Ovary (tissue), 10 donors: ENCODE measurements at places on chromosomes 16 and 17.
A peak's percentile ranks its signal among the peaks of the same experiment; 100 is the strongest.

GRCh38 chr17:28247671-28248555, 71.1 kb upstream of the TMEM97 start:
- DNase-seq = no peak

DNA sequence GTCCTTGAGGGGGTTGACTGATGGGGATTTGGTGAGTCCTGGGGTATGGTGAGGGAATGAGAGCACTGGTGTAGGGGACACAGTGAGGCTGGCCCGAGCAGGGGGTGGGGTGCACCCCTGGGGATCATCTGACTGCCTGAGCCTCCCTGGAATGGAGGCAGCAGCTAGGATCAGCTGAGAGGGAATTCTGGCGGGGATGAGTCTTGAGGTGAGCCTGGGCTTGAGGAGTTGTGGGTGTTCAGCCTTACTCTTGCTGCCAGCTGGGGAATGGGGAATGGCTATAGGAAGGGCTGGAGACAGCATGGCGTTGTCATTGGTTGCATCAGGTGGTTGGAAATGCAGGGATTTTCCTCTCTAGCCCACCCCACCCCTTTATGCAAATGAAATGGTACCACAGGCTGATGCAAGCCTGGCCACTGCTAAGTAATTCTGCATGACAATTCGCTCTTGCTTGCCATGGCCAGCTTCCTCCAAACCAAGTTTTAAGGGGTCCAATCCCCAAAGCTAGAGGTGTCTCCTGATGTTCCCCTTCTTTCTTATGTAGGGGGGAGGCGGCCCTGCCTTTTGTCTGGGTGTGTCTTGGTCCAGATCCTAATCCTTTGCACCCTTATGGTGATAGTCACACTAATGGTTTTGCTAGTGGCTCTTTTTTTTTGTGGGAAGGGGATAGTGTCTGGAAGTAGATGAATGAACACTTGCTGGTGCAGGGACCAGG, 7.5 kb downstream of the NFE2L1 start:
- DNase-seq = peak; percentile 25

DNA sequence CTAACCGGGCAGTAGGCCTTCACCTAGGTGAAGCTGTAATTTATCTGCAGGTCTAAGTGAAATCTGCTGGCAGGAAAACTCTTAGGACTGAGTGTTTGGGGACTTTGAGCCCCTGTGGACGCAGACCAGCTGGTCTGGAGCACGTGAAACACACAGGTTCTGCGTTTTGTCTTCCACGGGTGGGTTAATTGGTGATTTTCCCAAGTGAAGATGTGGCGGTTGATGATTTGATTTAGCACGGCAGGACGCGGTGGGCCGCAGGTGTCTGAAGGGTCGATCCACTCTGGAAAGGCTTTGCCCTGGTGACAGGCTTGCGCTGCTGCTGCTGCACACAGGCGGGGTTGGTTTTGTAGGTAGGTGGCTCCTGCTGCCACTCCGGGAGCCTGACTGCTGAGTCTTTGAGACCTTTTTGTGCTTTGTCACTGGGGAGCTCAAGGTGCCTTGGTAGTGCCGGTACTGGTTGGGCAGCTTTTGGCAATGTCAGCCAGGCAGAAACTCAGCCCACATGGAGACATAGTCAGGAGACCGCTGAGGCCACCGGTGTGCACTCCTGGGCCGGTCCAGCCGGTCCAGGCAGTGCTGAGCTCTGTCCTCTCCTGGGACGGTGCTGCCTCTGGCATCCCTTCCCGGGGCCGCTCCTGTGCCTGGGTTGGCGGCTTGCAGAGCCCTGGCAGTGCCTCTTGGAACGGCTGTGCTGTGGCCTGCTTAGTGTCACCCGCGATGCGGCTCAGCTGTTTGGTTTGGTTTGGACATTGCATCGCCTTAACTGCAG, 2.3 kb downstream of the BAIAP2 start:
- no peak for DNase-seq

GRCh38 chr16:49345829-49346228, 27.8 kb upstream of the C16orf78 start:
- no peak for DNase-seq

DNA sequence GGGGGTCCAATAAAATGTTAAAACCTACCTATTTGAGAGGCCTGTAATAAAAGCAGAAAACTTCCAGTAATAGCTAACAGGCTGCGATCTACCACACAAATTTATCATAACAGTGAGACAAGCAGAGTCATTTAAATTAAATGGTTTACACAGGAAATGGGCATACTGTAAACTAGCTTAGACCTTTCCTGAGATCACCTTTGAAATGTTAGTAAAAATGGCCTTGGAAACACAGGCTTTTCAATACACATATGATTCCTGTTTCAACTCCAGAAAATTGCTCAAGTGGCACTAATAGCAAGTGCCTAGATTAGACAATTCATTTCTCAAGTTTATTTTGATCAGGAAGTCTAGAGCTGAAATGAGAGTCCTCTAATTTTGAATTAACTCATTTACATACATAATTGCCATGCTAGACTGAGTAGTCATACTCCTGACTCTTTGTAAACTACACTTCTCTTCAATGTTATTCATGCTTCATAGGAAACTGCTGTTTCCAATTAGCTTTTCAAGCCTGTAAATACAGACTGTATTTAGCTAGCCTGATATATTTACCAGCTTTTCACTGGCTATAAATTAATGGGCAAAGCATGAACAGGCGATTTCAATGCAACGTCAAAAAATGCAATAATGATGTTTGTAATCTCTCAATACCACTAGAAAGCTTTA, 43.3 kb downstream of the PARN start:
- no peak for DNase-seq

GRCh38 chr17:29791336-29792080, 138.5 kb downstream of the SSH2 start:
- DNase-seq = no peak

DNA sequence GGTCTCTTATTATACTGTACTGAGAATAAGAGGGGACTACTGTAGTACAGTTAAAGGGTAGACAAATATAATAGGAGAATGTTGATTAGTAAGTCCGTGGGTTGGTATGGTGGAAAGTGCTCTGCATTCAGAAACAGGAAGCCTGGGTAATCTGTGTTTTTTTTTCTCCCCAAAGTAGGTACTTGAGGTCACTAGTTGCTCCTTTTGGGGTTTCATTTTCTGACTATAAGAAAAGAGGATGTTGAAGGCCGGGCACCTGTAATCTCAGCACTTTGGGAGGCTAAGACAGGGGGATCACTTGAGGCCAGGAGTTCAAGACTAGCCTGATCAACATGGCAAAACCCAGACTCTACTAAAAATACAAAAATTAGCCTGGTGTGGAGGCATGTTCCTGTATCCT, 42.0 kb upstream of the MMD start:
- DNase-seq = no peak

DNA sequence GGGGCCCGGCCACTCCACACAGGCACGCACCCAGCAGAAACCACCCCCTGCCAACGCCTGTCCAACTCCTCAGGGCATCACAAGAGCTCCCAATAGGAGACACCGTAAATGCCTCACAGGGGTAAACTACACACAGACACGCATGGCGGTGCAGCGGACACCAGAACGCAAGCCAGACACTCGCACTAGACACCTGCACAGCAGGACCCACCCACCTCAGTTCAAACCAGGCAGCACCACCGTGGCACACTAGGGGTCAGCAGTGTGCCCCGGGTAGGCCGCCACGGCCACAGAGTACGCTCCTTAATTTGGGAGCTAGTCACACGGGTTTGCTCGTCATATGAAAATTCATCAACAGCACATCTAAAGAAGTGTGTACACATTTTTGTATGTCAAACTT, 3.4 kb downstream of the SLC38A10 start:
- DNase-seq = peak; percentile 56

DNA sequence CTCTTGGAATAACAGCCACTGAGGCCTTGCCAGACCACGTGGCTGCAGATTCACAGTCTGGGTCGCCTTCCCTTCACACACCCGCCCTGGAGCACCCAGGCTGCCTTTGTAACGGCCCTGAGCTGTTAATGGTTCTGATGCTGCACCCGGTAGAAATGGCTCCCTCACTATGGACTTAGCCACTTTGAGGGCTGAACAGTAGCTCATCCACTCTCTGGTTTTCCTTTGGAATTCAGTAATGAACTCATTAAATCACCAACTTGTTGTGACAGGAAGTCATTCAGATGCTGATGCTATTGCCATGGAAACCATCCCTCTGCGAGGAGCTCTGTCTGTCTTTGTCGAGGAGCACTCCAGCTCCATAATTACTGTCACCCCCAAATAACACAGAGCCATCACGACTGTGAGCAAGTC, 59.2 kb downstream of the CDK5R1 start:
- DNase-seq = no peak

DNA sequence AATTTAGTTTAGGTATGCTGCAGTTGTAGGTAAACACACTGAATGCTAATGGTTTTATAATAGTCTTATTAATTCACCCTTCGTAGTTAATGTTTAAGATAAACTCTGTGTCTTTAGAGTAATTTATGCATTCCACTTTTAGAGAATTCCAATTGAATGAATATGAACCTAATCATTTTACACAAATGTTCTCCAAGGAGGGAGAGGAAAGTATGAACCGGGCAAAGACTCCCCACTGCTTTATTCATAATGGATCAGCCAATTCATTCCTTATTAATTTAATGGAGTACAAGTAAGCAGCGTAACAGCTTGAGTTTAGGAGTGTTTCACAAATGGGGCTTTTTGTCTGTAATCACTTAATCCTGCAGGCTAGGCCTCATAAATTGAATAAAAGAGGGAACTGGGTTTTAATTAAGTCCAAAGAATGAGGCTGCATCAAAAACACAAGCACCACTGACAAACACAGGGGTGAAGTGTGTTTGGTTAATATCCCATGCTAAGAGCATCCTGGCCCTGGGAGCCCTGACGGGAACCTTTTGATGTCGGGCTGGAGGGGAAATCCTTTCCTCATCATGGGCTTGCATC, 375.7 kb upstream of the DYNLRB2 start:
- no peak for DNase-seq

- no peak for DNase-seq
Observed at GRCh38 chr17:60395508-60396065, 3.7 kb upstream of the USP32 start.

GRCh38 chr17:38748149-38748891, at the start of gene PCGF2:
TSS of gene PCGF2 (minus strand) at chr17:38748336. CDS start at chr17:38740402, 7,934 bp downstream.
- peak; percentile 95 for DNase-seq

GRCh38 chr16:72836181-72836580, 211.7 kb downstream of the ZFHX3 start:
- DNase-seq = no peak

DNA sequence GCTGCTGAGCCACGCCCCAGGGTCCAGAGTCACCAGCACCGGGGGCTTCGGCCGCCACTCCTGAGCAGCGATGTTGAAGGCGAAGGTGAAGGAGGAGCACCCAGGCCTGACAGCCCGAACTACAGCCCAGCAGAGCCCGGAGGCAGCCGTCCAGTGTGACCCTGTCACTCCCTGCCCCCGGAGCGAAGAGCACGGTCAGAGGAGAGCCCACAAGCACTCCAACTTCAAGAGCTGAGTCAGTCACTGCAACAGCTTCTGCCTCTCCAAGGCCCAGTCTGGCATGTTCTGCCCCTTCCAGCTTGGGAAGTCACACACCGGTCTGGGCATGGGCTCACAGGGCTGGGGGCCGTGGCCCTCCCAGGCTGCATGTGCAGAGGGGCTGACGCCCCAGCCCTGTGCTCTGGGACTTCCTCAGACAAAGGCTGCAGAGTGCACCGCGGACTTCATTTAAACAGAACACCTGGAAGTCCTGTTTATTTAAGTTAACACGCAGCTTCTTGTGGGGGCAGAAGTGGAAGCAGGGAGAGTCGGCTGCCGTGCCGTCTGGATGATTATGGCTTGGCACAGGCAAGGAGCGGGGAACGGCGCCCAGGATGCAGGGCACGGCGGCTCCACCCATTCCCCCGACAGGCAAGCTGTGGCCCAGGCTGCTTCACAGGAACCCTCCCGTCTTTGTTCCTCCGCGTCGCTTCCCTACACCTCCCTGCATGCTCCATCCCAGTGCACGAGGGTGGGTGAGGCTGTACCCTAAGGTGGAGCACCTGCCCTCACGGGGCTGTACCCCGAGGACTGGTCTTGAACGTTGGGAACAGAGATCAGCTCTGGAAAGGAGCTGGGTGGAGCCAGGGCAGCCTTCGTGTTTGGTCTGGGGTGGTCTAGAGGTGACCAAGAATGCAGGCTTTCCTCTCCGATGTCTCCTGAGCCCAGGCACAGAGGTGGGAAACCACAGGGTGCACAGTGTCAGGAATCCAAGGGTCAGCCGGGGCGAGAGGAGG, 68.9 kb upstream of the METRNL start:
- DNase-seq = no peak

GRCh38 chr16:11413907-11414595, 68.8 kb downstream of the RMI2 start:
- no peak for DNase-seq

GRCh38 chr17:79875511-79875910, 36.3 kb upstream of the CBX4 start:
- DNase-seq = no peak

- peak; percentile 83 for DNase-seq
Observed at GRCh38 chr17:21041741-21042457, 912 bp downstream of the USP22 start.

DNA sequence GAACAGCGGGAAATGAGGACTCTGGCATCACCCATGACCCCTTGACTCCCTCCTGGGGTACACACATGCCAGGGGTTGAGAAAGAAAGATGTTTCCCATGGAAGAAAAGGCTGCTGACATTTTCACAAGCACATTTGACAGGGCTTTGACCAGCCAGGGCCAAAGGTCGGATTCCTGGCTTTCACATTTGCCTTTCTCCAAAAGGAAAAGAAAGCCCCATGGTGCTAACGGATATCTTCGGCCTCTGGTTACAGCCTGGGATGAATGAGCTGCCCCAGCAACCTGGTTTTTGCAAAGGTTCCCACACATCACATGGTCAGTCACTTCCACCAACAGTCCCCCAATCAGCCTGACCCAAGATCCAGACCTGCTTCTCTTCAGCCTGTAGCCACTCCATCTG, 478.2 kb upstream of the CDH11 start:
- no peak for DNase-seq

GRCh38 chr16:14399378-14400284, 230.4 kb downstream of the PARN start:
- no peak for DNase-seq
